ENCODE measurements at places on chromosomes 12 and 14. TPM values are rescaled to one million over a fixed set of nuclear protein-coding genes. Genes with fewer than 3 reads are reported as not detected.

COL2A1 gene
- total RNA-seq, result not detected

FSCB gene
- total RNA-seq, result not detected

GRCh38 chr12:27431185-27431584, 15.4 kb upstream of the SMCO2 start:
- no peak for DNase-seq

KRT5 gene
- total RNA-seq, result not detected

DNA sequence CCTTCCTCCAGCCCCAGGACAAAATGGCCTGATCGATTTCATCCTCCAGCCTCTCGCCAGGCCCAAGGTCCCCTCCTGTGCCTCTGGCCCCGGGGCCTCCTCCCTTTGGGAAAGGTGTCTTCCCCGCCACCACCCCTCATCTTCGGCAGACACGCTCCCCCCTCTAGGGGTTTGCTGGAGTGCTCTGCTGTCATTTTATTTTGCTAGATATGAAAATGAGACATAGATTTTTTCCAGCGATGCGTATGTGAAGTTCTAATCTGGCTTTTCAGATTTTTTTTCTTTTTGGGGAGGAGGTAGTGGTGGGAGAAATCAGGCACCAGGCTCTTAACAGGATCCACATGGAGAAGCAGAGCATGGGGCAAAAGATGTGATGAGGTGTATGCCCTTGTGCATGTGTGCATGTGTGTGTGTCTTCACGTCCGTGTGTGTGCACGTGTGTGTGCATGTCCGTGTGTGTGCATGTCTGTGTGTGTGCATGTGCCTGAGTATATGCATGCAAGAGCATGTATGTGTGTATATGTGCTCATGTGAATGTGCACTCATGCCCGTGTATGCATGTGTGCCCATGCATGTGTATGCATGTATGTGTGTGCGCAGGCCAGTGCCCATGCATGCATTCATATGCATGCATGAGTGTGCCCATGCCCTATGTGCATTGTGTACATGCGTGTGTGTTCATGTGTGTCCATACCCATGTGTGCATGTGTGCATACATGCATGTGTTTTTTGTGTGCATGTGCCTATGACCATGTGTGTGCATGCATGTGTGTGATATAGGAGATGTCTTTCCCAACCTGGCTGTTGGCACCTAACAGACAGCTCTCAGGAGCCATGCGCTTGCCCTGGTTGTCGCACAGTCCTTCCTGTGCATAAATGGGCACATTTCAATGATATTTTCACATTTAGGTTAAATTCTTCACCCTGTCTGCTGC, 203.0 kb downstream of the RBM19 start:
- DNase-seq, result no peak

DNA sequence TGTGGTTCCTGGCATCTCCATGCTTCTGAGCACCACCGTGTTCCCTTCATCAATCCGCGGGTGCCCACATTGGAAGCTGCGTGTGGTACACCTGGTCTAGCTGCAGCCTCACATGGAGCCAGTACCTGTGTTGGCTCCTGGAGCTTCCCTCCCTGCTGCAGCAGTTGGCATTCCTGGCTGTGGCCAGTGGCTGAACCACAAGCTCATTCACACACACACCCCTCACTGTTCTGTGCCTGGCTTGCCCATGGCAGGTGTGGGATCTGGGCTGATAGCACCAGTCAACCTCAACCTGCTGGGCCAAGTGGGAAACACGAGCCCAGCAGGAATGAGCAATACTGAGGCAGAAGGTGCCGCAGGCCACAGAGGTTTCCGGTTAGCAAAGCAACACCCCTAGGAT, 256.2 kb upstream of the LRFN5 start:
- no peak for DNase-seq

DNA sequence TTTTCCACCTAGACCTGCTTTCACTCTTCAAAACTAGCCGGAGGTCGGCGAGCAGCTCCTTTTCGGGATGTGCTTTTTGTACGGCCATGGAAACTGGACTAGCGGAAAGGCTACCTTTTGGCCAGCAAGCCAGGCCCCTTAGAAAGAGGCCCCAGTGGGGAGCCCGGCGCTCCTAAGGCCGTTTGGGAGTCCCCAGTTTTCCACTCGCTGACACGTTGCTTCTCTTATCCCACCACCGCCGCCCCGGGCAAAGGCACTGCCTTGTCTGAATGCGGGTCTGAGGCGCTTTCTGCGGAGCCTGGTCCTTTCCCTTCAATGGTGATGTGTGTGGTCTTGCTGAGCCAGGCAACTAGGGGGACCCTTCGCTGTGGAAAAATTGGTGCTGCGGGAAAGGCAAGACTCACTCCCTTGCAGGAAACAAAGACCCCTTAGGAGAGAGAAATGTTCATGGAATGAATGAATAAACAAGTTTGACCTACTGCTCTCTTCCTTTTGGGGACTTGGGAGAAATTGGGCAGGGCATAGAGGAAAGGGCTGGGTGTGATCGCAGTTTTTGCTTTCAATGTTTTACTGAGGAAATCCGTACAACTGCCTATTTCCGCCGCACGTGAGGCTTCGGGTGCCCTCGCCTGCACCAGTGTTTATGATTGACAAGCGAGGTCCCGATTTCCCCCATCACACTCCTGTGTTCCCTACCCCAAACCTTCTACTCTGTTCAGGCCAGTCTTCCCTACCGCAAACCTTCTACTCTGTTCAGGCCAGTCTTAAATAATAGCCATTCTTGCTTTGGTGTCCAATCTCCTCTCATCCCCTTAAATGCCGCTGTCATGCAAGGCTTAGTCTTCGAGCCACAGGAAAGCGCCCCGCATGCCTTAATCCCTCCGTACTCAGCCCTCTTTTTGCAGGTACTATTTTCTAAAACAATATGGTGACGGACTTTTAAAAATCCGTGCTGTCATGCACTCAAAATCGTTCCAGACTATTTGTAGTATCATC, 1.0 kb upstream of the SLC38A2 start:
- peak; percentile 41 for DNase-seq
